ENCODE measurements at places on chromosomes 13 and 19.
A peak's percentile ranks its signal among the peaks of the same experiment; 100 is the strongest.

DNA sequence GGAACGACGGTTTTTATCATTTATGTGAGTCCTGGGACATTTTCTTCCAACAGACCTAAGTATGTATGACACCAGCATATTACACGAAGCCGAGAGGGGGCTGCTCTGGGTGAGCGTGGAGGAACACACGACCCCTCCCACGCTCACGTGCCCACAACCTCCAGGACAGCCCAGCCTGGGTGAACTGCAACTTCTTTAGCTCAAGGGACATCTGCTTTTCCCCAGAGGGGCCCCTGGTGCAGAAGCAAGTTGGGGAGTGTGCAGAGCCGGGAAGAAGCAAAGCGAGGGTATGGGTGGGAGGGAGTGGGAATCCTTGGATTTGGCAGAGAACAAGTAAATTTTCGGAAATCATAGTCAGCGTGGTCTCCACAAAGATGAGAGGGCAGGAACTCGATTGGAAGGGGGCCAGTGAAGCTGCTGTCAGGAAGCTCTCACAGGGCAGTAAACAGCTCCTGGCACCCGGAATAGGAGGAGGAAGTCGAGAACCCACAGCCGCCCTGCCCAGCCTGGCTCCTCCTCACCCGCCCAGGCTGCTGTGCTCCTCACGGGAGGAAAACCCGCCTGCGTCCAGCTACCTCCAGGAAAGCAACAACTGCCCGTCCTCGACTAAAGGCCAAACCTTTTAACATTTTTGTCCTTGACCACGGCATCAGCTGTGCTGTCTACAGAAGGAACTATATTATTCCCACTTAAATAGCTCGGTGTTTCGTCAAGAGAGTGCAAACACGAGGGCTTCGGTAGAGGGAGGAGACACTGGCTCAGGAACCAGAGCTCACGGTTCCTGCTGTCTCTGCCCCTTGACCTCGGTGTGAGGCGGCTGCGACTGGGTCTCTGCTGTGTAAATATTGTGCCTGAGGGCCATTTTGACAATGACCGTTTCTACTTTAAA, 17.2 kb upstream of the CFAP97D2 start:
- DNase-seq, result peak; percentile 60

DNA sequence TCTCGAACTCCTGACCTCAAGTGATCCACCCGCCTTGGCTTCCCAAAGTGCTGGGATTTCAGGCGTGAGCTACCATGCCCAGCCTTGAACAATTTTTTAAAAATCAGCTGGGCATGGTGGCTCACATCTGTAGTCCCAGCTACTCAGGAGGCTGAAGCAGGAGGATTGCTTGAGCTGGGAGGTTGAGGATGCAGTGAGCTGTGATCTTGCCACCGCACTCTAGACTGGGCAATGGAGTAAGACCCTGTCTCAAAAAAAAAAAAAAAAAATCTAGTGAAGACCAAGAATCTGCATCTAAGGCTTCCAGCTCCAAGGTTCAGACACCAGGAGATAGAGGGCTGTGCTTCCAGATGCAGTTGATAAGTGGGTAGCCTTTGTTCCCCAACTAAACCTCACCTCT, 17.1 kb downstream of the DNASE2 start:
- DNase-seq, result no peak

- DNase-seq, result no peak
Observed at GRCh38 chr19:32928806-32929205, 43.0 kb downstream of the CEP89 start.

DNA sequence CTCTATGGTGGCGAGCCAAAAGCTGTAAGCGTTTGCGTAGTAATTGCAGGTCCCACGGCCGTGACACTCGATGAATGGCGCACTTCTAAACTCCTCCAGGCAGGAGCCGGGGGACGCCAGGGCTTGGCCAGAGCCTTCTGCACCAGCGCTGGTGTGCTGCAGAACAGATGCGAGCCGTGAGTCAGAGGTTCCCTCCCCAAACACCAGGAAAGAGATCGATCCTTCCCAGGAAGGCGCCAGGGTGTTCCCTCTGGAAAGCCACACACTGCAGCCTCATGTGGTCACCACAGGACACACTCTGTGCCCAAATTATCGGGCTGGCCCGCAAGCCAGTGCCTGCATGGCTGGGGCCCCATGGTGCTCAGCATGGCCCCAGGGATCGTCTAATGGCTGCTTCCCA, 154.6 kb downstream of the COL4A1 start:
- DNase-seq, result no peak

GRCh38 chr13:89214185-89214584, 1543.0 kb downstream of the SLITRK5 start:
- no peak for DNase-seq

- no peak for DNase-seq
Observed at GRCh38 chr19:42193706-42194105, 23.8 kb downstream of the DEDD2 start.

- peak; percentile 49 for DNase-seq
Observed at GRCh38 chr19:19110410-19111135, 27.7 kb downstream of the TMEM161A start.

GRCh38 chr19:6732803-6733337, 4.5 kb downstream of the GPR108 start:
- no peak for DNase-seq

- DNase-seq, result no peak
Observed at GRCh38 chr13:75596657-75597182, 39.4 kb upstream of the LMO7 start.

DNA sequence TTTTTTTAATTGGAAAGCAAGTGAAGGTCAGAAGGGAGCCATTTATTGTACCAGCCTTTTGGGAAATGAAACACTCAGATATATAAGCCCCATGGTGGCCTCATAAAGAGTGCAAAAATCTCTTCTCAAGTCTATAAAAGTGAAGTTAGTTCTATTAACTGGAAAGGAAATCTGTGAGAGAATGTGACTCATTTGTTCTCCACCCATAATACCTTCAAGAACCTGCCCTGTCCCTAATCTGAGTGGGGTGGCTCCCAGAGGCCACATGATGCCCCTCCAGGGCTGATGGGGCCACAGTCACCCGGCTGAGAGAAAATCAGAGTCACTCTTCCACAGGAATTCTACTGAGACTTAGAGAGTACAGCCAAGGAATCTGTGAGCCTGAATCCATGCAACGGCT, 65.8 kb upstream of the SERP2 start:
- no peak for DNase-seq

DNA sequence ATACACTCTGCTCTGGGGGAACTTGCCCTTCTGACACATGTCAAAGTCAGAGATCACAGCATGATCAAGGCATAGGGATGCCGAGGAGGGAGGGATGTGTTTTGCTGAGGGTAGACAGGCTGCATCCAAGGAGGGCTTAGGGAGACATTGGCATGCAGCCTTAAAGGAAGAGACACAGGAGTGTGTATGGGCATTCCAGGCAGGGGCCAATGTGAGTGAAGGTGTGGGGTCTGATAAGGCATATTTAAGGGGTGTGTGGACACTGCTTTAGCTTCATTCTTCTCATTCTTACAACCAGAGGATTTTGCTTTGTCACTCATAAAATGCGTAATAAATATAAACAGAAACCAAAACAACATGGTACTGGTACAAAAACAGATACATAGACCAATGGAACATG, 193.4 kb downstream of the RGCC start:
- DNase-seq, result no peak

GRCh38 chr13:70896136-70896535, 787.9 kb upstream of the KLHL1 start:
- DNase-seq, result no peak

GRCh38 chr13:99886706-99887105, 84.9 kb downstream of the ZIC5 start:
- DNase-seq, result no peak

GRCh38 chr19:18696023-18696422, 12.5 kb downstream of the CRTC1 start:
- peak; percentile 51 for DNase-seq

DNA sequence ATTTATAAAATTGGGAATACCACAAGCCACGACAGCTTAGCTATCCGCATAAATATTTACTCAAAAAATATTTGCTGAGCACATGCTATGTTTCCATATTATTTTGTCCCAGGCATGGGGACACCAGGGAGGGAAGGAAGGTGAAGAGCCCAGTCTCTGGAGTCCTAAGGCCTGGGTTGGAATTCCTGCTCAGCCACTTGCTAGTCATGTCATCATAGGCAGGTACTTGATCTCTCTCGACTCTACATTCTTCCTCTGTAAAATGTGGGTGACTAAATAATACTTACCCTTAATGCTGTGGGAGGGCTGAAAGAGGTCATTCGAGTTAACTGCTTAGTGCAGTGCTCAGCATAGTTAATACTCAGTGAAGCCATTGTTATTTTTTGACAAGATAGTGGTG, 4.3 kb upstream of the RNASEH2B start:
- no peak for DNase-seq

DNA sequence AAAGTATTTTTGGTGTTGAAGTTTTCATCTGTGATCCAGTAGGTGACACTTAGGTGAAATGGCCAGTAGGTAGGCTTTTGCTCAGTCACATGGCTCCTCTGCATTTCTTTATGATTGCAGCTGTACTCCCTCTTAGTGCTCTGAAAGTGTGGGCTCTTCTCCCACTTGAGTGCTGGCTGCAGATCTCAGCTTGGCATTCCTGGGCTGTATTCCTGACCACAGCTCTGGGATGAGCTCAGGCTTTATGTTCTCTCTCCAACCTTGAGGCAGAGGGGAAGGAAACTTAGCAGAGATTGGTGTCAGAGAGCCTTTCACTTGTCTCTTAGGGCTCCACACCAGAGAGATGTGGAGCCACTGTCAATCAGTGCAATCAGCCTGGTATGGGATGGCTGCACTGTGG, 254.3 kb downstream of the NDFIP2 start:
- no peak for DNase-seq

DNA sequence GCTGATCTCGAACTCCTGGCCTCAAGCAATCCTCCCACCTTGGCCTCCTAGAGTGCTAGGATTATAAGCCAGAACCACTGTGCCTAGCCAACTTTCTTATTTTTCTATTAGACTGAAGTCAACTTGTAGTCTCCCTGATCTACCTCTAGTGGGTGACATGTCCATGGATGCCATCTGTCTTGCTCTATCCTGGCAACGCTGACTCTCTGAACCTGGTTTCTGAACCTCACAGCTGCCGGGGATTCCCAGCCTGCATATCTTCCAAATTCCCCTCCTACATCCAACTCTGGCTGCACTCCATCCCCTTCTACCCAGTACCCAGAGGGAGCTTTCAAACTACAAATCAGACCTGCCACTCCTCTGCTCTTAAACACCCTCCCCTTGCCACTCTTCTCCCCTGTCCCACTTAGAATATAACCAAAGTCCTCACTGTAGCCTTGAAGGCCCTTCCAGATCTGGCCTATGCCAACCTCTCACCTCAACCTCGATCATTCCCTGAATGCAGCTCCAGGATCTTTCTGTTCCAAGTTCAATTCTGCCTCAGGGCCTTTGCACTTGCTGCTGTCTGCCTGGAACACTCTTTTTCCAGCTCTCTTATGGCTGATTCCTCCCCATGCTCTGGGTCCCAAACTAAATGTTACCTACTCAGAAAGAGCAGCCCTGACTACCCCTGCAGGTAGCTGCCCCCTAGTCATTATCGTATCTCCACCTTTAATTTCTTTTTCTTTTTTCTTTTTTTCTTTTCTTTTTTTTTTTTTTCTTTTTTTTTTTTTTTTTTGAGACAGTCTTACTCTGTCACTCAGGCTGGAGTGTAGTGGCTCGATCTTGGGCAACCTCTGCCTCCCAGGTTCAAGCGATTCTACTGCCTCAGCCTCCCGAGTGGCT, 2.2 kb downstream of the CLIP3 start:
- DNase-seq, result peak; percentile 60

DNA sequence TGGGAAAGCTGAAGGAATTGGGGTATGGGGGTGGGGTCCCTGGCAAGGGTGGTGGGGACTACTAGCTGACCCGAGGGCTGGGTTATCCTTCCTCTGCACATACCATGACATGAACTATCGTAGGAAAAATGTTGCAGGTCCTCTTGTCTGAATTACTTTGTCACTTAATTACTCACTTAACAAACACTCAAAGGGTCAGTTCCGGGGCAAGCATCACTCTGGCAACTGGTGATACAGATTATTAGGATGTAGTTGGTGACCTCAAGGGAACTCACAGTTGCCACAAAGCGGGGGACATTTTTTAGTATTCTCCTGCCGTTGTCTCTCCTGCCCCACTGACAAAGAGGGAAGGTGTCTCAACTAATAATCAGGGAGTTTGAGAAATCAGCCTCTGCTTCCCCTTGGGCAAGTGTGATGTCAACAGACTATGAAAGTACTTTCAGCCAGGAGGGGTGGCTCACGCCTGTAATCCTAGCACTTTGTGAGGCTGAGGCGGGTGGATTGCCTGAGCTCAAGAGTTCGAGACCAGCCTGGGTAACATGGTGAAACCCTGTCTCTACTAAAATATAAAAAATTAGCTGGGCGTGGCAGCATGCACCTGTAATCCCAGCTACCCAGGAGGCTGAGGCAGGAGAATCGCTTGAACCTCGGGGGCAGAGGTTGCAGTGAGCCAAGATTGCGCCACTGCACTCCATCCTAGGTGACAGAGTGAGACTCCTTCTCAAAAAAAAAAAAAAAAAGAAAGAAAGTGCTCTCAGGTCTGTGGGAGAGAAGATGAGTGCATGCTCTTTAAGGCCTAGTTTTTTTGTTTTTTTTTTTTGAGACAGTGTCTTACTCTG, 10.3 kb downstream of the DNAJB1 start:
- DNase-seq, result no peak

- peak; percentile 92 for DNase-seq
Observed at GRCh38 chr19:48970923-48971395, 5.8 kb downstream of the FTL start.

DNA sequence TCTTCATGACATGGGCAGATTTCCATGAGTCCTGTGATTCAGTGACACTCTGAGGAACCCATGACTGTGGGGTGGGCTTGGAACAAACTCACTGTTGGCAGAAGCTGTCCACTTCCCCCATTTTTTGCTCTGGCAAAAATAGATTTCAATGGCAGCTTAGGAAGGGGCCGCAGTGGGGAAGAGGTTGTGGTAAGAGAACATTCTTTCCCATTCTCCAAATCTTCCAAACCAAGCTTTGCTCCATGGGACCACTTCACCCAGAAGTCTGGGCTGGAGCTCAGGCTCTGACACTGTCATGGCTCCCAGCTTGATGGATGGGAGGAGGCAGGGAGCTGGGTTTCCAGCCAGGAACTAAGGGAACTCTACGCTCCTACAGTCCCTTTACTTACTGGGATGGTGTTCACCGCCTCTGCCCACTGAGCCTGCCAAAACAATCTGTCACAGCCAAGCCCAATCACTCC, 24.9 kb upstream of the MEDAG start:
- DNase-seq, result no peak

GRCh38 chr19:7668842-7669241, at the start of gene RETN:
TSS of gene RETN (plus strand) at chr19:7669049. CDS start at chr19:7669327, 278 bp downstream.
- no peak for DNase-seq

GRCh38 chr19:4063369-4064148, 3.1 kb downstream of the ZBTB7A start:
- peak; percentile 87 for DNase-seq
